ENCODE measurements at places on chromosomes 11 and 22.
A peak's percentile ranks its signal among the peaks of the same experiment; 100 is the strongest.

- peak; percentile 97 for DNase-seq
These were observed 58.7 kb upstream of the SLN start for GRCh38 chr11:107770551-107770951.

DNA sequence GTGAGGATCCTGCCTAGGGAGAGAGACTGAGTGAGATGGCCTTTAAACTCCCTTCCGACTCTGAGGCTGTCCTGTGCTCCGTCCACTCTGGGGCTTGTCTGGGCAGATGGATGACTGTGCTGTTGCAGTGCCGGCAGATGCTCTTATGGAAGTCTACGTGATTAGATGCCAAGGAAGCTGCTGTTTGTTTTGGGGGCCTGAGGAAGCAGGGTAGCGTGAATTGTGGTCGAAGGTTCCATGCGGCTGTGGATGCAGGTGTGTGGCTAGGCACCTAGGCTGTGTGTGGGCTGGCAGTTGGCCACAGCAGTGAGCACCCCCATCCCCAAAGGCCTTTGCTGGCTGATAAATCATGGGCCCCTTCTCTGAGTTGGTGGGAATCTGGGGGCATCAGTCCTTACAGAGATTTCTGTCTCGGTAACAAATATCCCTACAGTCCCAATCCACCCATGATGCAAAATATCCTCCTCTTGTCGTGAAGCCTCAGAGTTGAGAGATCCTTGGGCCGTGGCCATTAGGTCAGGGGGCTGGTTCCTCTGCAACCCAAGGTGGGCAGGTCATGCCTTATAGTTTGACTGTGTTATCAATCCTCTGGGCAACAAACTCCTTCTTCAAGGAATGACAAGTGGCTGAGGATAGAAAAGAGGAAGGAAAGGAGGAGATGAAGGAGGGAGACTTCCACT lies 31.2 kb downstream of the AMPD3 start:
- no peak for DNase-seq

- DNase-seq = peak; percentile 48
These were observed 33.5 kb upstream of the CAT start for GRCh38 chr11:34405079-34405858.

GRCh38 chr11:83862033-83862432 lies 575.9 kb upstream of the CCDC90B start:
- DNase-seq = no peak

DNA sequence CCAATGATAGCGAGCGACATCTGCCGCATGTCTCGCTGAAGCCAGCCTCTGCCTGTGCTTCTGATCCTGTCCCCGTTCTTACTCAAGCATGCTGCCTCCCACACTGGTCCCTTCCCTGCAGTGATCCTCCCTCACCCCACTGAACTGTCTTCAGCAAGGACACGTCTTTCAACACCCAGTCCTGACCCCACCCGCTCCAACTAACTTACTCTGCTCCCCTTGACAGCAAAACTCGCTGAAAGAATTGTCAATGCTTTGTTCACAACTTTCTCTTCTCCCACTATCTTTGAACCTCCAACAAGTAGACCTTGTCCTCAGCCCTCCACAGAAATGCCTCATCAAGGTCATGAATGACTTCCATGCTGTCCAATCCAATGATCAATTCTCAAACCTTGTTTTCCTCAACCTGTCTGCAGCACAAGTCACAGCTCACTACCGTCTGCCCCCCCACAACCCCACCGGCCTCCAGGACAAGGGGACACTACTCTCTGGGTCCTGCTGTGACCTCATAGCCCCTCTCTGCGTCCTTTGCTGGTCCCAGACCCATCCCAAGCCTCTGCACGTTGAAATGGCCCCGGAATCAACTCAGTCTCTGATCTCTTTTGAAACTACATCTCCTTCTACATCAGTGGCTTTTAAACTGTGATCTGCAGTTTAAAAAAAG lies 108.0 kb downstream of the MICAL3 start:
- no peak for DNase-seq

DNA sequence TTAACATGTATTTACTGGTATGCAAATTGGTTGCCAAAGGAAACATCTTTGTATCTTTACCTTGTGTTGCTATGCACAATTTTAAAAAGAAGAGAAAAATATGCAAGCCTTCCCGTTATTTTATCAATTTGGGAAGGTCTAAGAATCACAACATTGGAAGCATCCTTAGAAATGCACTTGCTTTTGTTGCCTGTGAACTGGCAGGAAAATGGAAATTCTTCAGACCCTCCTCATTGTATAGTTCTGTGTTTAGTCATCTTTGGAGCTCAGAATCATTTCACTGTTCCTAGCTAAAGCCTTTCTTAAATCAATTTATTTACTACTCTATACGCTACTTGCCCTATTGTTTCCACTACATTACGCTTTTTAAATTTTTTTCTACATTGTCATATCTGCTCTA lies 574.5 kb downstream of the DLG2 start:
- peak; percentile 10 for DNase-seq

GRCh38 chr11:116078101-116078591 lies 573.9 kb upstream of the CADM1 start:
- peak; percentile 13 for DNase-seq

DNA sequence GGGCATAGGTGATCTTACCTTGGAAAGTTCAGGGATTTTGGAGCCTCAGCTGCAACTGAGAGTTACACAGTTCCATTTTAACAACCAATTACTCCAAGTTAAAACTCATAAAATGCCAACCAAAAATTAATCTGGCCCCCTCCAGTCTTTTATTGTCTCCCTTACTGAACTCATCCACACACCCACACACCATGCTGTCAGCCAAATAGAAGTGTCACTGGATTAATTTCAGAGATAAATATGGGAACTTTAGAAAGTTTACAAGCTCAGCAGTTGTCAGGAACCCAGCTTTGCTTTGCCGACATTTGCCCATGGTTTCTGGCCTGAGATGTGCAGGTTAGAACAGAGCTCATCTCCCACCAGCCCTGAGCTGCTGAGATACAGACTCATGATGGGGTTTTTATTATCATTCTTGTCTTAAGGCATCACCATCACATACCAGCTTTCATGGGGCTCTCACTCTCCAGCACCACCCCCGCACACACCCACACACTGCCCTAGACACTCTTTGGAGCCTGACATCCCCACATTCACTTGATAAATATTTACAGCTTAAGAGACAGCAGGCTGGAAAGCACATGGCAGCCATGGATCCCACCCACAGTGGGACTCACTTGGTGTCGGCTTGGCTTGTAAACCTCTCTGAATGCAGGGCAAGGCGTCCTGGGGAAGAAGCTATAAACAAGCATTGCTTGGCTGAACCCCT lies 23.7 kb upstream of the CTR9 start:
- peak; percentile 57 for DNase-seq

- DNase-seq = no peak
These were observed 73.3 kb upstream of the B3GAT1 start for GRCh38 chr11:134485316-134485715.

- DNase-seq = no peak
These were observed 85.2 kb downstream of the APOL5 start for GRCh38 chr22:35802885-35803284.

GRCh38 chr11:105071089-105071732 lies 26.1 kb upstream of the CARD16 start:
- no peak for DNase-seq

DNA sequence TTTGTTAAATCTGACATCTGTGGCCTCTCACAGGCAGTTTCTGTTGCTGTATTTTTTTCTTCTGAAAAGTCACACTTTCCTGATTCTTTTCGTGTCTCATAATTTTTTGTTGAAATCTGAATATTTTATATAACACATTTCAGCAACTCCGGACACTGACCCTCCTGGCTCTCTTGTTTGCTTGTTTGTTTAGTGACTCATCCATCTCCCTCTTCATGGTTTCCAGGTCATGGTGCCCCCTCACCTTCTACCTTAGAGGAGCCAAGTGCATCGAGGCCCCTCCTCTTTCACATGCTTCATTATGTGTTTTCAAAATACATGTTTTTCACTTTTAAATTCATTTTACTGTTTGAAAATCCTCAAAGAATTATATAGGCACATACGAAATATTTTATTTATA lies 562.4 kb downstream of the OPCML start:
- no peak for DNase-seq

DNA sequence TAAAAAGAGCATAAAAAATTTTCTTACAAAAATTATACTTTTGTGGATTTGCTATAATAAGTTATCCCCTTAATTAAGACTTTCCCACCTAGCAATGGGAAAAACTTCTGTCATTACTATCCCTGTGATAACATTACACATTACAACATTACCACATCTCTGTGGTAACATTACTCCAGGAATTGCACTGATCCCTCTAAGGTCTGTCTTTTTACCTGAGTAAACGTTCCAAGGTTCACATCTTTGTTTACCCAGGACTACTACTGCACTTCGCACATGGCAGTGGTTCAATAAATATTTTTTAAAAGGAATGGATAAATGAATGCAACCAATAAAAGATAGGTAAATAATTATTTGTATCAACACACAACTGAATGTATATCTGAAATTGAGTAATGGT lies 92.4 kb upstream of the NOX4 start:
- DNase-seq = no peak

Data from fibroblast of skin of back (primary cell).